ENCODE measurements at places on chromosomes 6 and 20.

DNA sequence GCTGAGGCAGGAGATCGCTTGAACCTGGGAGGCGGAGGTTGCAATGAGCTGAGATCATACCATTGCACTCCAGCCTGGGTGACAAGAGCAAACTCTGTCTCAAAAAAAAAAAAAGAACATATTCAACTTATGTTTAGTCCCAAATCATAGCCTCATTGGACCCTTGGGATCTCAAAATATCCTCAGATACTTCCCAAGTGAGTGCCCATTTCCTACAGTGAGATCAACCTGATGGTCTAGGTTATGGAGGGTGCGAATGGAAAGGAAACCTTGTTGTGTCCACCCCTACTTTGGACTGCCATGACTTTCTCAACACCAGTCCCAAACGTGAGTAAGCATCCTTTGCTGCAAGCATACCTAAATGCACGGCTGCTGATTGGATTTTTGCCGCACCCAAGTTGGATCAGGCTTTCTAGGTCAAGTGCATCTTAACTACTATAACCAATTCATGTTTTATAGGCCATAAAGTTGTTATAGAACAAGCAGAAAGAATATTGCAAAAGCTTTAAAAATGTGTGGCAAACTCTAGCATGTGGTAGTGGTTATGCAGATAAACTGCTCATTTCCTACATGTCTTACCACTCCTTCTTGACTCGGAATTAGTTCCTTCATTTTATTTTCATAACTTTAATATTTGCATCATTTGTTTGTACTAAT lies 131.2 kb downstream of the PLEKHG1 start:
- DNase-seq: no peak

DNA sequence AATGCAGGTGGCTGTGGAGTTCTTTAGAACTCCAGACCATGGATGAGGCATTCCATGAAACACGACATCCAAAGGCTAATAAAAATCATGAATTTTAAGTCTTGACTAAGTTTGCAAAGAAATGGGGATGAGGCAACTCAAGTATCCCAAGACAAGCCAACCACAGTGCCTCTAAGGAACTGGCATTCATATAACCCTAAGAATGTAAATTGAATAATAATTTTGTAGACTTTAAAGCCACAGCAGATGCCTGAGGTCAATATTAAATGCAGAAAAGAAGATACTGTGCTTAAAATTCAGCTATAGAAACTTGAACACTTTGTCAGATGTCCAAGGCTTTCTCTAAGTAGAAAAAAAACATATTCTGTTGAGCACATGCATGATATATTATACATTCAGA lies 54.5 kb downstream of the TFAP2B start:
- no peak for DNase-seq

- no peak for DNase-seq
Measured at GRCh38 chr20:58623579-58624473, 27.3 kb upstream of the STX16 start.

DNA sequence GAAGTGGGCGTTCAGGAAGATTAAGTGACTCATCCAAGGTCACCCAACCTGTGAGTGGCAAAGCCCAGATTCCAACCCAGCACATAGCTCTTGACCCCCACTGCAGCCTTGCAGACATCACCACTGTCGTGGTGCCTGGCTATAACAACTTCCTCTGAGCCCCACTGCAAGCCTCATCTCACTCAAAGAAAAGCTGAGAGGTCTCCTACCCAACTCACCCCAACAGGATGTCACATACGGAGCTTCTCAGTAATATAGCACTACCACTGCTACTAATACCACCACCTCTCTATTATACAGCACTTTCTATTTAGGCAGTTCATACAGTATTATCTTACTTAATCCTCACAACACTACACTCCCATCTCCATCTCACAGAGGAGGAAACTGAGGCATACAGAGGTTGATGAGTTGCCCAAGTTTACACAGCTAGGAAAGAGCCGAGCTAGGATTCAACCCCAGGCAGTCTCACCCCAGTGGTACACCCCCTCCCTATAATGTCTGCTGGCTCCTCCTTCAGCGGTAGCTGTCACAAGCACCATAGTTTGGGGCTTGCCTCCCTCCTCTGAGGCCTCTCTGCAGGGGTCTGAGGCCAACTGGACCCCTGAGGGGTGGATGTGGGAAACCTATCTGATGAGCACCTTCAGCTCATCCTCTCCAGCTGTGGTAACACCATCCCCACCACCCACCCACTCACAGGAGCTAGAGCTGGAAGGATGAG lies 19.5 kb downstream of the TFEB start:
- DNase-seq: no peak

- no peak for DNase-seq
Measured at GRCh38 chr20:40506537-40506939, 182.5 kb downstream of the MAFB start.

- no peak for DNase-seq
Measured at GRCh38 chr6:48141975-48142374, 31.0 kb upstream of the PTCHD4 start.

All from activated naive CD4-positive, alpha-beta T cell (primary cell).